Small intestine (tissue), 16 donors: ENCODE measurements at places on chromosomes 2 and 18. TPM values are rescaled to one million over a fixed set of nuclear protein-coding genes. Genes with fewer than 3 reads are reported as not detected.

Gene INHBB
- polyA plus RNA-seq: 0.07 TPM

Gene SLC38A11
- 0.22 TPM for polyA plus RNA-seq

Gene CD8B
- polyA plus RNA-seq: 2.2 TPM

Gene UGT1A3
- 0.24 TPM for polyA plus RNA-seq

Gene GALR1
- polyA plus RNA-seq: 0.01 TPM

Gene NAT8
- not detected for polyA plus RNA-seq

Gene GKN1
- 0.12 TPM for polyA plus RNA-seq

Gene CIB4
- polyA plus RNA-seq: not detected
